ENCODE measurements at places on chromosomes 11 and 22.

- DNase-seq, result no peak
These were observed 53.0 kb downstream of the SIK3 start for GRCh38 chr11:117045196-117045595.

DNA sequence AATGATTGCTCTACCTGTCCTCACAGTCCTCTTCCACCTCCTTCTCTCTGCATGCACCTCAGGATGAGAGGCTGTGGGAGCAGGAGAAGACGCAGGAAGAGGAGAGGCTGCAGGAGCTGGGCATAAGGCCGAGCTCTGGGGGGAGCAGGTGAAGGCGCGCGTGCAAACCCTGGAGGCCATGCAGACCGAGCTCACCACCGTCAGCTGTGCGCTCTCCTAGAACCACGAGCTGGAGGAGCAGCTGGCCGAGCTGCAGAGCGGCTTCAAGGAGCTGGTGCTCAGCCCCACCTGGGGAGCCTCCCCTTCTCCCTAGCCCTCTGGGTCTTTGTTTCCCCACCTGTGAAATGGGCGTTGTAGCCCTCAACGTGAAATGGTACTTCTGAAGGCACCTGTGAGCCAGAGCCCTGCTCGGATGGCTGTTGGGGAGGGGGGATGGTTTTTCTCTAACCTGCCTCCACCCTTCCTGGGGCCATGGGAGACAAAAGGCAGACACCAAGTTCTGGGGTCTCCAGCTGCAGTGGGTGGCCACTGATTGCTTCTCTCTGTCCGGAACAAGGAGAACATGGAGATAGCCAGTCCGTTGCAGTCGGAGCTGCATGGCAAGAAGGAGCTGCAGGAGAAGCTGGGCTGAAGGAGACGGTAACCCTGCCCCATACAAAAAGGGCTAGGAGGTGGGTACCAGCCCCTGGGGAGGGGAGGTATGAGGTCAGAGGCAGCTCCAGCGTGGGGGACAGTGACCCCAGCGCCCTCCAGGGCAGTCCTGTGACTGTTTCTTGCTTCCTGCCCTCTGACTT, 65.2 kb upstream of the A4GALT start:
- no peak for DNase-seq

DNA sequence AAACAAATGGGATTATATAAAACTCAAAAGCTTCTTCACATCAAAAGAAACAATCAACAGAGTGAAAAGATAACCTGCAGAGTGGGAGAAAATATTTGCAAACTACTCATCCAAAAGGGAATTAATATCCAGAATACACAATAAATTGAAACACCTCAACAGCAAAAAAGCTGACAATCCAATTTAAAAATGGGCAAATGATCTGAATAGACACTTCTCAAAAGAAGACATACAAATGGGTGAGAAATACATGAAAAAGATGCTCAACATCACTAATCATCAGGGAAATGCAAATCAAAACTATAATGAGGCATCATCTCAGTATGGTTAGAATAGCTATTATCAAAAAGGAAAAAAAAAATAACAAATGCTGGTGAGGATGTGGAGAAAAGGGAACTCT, 13.5 kb downstream of the EXPH5 start:
- DNase-seq, result no peak

- no peak for DNase-seq
These were observed 785 bp downstream of the WT1 start for GRCh38 chr11:32434356-32435151.

DNA sequence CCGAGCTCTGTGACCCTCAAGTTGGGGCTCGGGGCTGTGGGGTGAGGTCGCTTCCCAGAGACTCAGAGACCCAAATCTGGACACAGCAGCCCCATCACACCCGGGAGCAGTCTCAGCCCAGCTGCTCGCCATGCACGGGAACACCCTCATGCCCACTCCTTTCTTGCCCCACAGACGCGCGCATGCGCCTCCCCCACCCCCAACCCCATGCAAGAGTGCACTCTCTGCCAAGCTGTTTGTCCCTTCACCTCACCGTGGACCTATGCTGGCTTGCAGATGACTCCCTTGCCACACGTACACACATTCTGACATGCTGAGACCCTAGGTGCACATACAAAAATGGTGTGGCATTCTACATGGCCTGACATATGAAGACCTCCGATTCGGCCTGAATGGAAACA, 478 bp upstream of the CD248 start:
- DNase-seq, result no peak

DNA sequence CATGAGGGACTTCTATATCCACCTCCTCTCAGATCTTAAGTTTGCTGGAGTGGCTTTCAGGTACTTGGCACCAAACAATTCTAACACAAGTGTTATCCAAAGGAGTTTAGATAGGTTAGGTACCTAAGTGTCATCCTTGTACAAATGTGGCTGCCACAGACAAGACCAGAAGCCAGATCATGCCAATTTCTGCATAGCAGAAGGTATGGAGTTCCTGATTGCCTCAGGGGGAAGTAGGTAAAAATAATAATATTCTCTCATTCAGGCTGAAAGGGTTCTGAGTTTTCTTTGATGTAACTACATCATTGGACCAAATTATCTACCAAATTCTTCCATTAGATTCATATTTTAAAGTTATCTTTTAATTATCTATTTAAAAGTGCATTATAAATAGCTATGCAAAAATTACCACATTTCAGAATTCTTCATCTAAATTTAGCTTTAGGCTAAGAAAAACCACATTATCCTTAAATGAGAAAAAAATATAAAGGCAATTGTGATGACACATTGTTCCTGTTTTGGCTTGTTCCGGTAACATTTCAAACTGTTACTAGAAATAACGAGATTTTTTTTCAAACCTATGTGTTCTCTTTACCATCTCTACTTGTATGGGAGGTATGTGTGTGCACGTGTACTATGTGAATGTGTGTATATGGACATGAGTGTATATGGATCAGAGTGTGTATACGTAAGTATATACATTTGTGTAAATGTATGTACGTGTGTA, 66.2 kb upstream of the POU2AF2 start:
- no peak for DNase-seq

DNA sequence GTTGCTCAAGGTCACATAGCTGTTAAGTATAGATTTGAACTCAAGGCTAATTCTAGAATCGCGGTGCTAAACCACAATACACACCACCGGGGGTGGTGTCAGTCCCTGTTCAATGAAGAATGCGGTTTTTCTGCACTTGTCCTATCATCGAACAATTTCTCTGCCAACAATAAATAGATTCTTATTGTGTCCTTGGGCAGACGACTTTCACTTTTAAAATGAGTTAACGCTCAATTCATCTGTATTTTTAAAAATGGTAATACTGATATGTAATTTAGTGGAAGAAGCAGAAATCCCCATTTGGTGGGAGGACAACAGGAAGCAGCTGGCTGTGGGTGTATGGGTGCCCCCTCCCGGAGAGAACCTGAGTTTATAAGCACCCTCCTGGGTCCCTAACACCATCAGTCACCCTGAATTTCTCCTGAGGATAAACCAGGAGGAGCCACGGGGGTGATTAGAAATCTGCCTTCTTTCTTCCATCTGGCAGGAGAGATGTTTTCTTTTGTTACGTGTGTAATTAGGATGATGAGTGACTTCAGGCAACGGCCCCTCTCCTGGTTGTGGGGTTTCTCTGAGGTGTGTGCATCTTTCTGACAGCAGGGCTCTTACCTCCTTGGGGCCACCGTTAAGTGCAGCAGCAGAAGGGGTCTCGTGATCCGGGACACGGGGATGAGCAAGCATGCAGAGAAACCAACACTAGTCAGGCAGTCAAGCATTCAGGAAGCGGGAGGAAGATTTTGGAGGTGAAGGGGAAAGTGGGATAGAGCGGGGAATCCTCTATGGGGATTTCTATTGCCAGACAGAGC, 87.7 kb downstream of the GRAMD1B start:
- no peak for DNase-seq

GRCh38 chr11:133413703-133414102, 118.6 kb downstream of the OPCML start:
- no peak for DNase-seq

- DNase-seq, result no peak
These were observed 247.8 kb upstream of the ZC3H12C start for GRCh38 chr11:109845437-109845836.

GRCh38 chr11:4932751-4933150, 8.6 kb upstream of the OR51G1 start:
- DNase-seq, result no peak

- DNase-seq, result no peak
These were observed 78.0 kb downstream of the CNTN5 start for GRCh38 chr11:99098751-99099150.

- DNase-seq, result no peak
These were observed 906.9 kb upstream of the RAG2 start for GRCh38 chr11:37504921-37505320.

DNA sequence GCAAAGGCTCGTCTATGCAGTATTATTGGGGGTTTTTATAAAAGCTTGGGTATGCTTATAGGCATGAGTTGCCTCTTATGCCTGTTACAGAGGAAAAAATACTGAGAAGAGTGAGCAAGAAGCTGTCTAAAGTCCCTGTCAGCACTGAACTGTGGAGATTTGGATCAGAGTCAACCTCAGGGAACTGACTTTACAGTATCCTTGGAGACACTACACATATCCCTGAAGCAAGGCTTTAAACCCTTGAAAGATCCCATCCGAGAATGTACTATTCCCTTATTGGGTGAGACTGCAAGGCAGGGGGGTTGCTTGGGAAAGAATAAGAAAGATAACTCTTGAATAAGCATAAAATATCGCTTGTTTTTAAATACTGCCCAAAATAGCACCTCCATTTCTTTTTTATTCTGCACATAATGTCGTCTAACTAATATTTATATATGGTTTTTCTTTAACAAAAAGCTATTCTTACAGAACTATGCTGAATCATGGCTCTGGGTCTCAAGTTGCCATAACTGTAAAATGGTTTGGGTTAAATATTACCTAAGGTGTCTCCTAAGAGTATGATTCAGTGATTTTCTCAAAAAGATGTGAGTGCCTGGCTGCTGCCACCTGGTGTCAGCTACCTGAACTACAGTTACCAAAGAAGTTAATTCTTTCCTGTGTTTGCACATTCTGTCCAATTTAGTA, 1062.8 kb downstream of the DLG2 start:
- DNase-seq, result peak; percentile 6

DNA sequence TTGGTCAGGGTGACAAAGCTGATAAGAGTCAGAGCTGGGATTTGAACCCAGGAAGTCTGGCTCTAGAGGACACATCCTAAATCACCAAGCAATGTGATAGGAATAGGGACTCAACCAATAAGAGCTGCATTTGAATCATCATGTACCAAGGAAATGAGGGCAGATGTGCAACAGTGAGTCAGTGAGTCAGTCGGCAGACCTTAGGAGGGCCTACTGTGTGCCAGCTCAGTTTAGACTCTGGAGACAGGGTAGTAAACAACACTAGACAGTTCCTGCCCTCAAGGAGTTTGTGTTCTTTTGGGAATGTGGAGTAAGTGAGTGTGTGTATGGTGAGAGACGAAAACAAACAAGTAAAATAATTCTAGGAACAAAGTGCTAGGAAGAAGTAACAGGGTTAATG, 11.2 kb downstream of the IL10RA start:
- no peak for DNase-seq

GRCh38 chr22:44314425-44315067, 1.8 kb upstream of the SHISAL1 start:
- DNase-seq, result no peak

- no peak for DNase-seq
These were observed 3.5 kb downstream of the MRTFA start for GRCh38 chr22:40633036-40633435.

DNA sequence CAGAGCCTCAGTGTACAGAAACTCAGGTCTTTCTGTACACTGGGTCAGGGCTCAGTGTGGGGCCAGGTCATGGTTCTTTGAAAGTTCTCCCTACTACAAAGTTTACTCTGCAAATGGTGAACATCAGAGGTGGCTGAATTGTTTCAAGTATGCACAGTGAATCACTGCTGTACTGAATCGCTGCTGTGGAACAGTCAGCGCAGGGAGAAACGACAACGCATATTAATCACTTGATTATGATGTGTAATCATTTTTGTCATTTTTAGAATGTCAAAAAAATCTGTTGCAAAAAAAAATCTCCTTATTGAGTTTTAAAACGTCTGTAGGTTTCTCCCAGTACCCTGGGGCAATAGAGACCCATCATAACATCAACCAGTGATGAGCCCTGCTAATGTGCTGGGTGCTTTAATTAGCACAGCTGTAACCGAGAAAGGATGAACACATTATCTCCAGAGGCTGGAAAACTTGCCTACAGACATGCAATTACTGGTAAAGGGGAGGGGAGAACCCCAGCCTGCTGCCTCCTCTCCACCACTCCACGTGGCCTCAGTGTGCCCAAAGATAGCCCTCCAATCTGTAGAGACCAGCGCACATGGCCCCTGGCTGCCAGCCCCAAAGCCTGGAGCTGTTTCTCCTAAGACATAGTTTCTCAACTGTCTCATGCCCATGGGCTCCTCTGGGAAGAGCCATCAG, 12.8 kb downstream of the ARRB1 start:
- peak; percentile 47 for DNase-seq
